Fibroblast of skin of right quadriceps (primary cell): ENCODE measurements at places on chromosomes 7 and 10.
A peak's percentile ranks its signal among the peaks of the same experiment; 100 is the strongest.

DNA sequence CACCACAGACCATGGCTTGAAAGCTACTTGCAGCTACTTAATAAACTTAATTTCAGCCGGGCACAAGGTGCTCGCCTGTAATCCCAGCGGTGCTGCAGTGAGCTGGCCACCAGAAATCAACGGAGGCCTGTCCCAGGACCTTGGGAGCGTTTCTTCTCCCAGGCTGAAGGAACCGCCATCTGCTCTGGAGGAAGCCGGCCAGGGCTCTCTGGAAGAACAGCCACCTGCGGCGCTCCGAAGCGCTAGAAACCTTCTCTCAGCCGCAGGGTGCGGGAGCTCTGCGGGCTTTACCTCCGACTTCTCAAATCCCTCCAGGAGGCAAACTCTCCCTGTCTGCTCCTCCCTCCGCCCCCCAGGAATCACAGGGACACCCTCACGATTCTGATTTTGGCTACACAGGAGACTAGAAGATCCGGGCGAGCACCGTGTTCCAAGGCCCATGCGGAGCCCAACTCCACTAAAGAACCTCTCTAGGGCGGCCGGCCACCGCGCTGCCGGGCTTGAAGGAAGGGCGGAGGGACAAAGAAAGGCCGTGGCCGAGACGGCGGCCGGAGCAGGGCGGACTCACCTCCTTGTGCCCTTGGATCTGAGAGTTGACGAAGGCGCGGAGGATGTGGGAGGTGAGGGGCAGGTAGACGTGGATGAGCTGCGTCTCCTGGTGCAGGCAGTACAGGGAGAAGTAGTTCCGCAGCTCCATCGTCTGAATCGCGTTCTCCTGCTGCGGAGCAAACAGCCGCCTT, 14.4 kb downstream of the NUDT1 start:
- no peak for DNase-seq

GRCh38 chr10:87578160-87578841, 73.6 kb downstream of the MINPP1 start:
- no peak for DNase-seq

DNA sequence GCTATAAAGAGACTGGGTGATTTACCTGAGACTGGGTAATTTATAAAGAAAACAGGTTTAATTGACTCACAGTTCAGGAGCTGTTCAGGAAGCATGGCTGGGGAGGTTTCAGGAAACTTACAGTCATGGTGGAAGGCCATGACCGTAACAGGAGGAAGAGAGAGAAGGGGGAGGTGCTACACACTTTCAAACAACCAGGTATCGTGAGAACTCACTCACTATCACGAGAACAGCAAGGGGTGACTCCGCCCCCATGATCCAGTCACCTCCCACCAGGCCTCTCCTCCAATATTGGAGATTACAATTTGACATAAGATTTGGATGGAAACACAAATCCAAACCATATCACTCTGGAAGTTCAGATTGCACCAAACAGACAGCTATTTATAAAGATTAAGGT, 59.8 kb upstream of the ARHGAP21 start:
- DNase-seq = no peak

- no peak for DNase-seq
Observed at GRCh38 chr7:25485026-25485425, 256.7 kb upstream of the NPVF start.

DNA sequence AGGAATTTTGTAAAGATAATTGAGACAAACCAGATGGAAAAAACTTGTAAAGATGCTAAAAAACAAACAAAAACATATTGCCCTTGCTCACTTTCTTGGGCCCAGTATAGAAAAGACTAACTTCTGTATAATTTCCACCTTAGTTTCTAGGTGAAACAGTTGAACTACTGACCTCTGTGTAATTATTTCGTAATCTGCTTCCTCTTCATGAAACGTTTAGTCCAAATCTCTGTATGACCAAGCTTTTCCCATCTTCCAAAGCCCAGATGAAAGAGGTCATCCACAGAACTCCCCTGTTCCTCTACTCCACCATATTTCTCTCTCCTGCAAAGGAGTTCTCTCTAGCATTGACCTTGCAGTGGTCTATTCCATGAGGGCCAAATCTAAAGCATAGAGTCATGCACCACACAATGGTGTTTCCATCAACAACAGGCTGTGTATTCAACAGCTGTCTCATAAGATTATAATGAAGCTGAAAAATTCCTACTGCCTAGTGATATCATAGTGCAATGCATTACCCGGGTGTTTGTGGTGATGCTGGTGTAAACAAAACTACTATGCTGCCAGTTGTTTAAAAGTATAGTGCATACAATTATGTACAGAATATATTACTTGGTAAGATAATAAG, 647.6 kb downstream of the TNS3 start:
- DNase-seq = peak; percentile 32

DNA sequence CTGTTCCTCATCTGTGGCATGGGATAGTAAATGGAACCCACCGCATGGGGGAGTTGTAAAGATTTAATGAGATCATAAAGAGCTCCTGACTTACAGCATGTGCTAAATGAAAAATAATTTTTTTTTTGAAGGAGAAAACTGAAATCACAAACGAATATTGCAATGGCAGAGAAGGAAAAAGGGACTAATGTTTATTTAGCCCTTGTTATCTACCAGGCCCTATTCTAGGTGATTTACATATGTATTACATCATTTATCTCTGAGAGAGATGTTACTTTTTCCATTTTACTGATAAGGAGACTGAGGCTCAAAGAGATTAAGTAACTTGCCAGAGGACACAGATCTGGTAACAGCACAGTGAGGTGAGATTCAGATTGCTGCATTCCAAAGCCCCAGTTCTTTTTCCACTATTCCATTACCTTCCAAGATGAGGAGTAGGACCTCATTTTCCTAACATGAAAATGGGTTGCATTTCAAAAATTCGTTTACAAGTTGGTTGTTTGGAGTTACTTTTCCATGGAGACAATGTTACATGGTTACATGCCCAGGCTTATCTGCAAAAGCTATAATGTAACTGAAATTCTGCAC, 28.6 kb downstream of the VCL start:
- no peak for DNase-seq

DNA sequence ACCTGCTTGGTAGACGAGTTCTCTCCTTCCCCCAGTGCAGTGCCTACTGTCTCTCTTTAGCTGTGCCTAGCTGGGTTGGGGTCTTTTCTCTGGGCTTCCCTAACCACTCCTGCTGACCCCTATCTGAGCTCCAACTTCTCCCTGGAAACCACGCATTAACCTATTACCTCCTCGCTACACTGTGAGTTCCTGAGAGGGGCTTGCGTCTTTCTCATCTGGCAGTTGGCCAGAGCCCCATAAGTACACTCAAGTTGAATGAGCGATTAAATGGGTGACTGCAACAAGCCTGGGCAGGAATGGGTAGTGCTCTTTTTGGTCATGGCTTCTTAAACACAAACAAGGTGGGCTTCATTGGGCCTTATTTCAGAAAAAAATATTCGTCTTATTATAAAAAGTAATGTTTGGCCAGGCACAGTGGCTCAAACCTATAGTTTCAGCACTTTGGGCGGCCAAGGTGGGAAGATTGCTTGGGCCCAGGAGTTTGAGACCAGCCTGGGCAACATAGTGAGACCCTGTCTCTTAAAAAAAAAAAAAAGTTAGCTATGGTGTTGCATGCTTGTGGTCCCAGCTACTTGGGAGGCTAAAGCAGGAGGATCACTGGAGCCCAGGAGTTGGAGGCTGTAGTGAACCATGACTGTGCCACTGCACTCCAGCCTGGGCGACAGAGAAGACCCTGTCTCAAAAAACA, 41.4 kb downstream of the SYPL1 start:
- DNase-seq = no peak

DNA sequence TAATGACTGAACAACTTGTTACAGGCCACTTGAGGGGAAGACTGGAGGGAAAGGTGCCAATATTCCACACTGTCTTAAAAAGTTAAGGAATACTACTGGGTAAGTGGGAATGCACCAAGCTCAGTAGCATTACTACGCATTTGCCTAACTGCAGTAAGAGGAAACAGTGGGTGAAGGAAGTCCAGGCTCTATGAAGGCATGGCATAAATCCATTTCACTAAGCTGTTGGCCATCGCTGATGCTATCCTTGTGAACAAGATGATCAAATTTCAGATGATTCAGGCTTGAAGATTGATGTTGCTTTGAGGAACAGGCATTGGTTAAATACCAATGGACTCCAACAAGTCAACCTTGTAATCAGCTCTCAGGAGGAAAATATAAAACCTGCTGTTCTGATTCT, 44.2 kb upstream of the TES start:
- DNase-seq = peak; percentile 12

GRCh38 chr10:130422366-130423324, 286.5 kb downstream of the GLRX3 start:
- no peak for DNase-seq

- no peak for DNase-seq
Observed at GRCh38 chr10:89312973-89313372, 11.1 kb downstream of the IFIT2 start.

GRCh38 chr7:138538997-138539644, 79.1 kb downstream of the TRIM24 start:
- no peak for DNase-seq

GRCh38 chr7:82410461-82410860, 33.1 kb downstream of the CACNA2D1 start:
- no peak for DNase-seq

GRCh38 chr10:10133281-10133680, 884.4 kb upstream of the CELF2 start:
- no peak for DNase-seq

DNA sequence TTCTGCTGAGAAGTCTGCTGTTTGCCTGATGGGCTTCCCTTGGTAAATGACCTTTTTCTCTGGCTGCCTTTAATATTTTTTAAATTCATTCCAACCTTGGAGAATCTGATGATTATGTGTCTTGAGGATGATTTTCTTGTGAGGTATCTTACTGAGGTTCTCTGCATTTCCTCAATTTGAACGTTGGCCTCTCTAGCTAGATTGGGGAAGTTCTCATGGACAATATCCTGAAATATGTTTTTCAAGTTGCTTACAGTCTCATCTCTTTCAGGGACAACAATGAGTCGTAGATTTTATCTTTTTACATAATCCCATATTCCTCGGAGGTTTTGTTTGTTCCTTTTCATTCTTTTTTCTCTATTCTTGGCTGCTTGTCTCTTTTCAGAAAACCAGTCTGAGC, 208.4 kb downstream of the KIF20B start:
- no peak for DNase-seq

DNA sequence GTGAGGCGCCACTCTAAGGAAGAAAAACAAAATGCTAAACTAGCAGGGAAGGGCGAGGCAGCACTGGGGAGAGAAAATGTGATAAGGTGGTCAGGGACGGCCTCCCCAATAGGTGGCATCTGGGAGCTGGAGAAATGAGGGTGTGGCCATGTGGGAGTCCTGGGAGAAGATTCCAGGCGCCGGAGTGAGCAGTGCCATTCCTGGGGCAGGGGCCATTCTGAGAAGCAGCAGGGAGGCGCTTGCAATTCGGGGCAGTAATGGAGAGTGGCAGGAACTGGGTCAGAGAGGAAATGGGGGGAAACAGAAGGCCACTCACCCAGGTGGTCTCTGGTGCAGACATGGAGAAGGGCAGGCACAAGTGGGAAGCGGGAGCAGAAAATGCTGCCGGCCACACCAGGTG, 61.8 kb upstream of the LRRC18 start:
- peak; percentile 5 for DNase-seq

DNA sequence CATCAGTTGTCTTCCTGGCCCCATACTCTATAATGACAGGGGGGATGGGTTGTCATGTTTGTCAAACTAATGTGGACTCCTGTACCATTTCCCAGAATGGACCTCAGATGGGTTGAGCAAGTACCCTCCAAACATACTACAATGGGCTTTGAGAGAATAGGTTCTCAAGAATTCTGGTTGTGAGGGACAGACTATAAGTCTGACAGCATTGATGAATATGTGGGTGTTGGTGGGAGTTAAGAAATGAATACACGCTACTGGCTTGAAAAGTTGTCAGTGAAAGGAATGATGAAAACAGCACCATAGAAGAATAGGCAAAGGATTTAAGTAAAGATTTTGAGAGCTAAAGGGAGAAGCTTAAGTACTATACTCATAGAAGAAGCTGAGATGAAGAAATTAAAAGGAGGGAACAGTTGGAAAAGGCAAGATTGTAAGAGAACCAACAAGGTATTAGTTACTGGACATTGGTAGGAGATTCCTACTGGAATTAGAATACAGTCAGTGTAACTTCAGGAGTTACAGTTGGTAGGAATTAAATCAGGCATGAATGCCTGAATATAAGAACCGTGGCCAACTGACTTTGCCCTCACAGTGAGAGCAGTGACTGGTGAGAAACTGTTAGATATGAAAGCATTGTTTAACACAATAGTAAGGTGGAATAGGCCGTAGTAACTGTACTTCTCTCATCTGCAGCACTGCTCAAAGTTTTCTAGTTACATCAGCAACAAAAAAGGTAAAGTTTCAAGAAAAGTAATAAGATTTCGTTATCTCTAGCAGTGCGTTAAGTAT, 86.3 kb downstream of the LCOR start:
- no peak for DNase-seq

DNA sequence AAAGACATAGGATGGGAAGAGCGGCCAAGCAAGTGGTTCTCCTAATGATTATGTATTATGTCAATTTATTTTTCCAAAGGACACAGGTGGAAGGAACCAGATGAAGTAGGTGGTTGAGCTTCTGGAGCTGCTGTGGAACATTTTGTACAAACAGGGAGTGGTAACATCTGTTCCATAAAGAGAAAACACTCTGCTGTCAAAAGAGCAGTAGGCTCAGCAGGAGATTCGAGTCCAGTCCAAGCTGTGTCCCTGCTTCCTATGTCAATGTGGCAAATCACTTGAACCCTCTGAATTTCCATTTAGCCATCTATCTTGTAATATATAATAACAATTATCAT, 448.0 kb upstream of the ANKRD30A start:
- no peak for DNase-seq

GRCh38 chr7:37751096-37751495, 67.5 kb downstream of the GPR141 start:
- no peak for DNase-seq

DNA sequence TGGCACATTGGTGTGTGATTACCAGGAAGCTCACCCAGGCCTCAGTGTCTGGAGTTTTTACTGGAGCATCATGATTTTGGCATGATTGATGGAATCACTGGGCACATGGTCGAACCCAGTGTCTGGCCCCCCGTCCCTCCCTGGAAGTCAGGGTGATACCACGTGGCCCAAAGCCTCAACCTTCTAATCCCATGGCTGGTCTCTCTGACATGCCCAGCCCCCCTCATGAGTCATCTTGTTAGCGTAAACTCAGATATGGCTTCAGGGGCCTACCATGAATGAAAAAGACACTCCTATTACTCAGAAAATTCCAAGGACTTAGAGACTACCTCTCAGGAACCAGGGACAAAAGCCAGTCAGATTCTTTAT, 109.3 kb downstream of the GRK5 start:
- DNase-seq = peak; percentile 92
